ENCODE measurements at places on chromosomes 5 and 9. TPM values are rescaled to one million over a fixed set of nuclear protein-coding genes. Genes with fewer than 3 reads are reported as not detected.

Gene FABP6
- not detected for polyA plus RNA-seq

Gene PCDHA12
- polyA plus RNA-seq: 0.06 TPM

Gene PRRC2B
- 174 TPM for polyA plus RNA-seq

Gene SKIC3
- polyA plus RNA-seq: 58.1 TPM

- no peak for DNase-seq
Measured at GRCh38 chr9:37693260-37693659, 42.5 kb downstream of the FRMPD1 start.

DNA sequence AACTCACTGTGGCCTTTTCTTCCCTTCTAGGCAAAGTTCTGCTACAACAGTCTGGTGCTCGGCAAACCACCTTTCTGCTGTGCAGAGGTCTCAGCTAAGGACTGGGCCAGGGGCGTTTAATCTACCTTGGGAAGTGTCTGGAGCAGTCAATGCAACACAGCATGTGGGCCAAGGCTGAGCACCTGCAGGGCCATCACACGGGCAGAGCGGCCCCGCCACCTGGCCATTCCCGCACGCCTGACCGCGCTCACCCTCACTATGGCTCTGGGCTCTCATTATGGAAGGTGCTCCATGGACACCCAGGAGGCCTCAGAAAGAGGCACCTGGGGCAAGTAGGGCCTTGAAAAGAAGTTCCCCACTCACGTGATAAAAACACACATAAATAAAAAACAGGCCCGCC, 65.7 kb upstream of the TBC1D9B start:
- no peak for DNase-seq

DNA sequence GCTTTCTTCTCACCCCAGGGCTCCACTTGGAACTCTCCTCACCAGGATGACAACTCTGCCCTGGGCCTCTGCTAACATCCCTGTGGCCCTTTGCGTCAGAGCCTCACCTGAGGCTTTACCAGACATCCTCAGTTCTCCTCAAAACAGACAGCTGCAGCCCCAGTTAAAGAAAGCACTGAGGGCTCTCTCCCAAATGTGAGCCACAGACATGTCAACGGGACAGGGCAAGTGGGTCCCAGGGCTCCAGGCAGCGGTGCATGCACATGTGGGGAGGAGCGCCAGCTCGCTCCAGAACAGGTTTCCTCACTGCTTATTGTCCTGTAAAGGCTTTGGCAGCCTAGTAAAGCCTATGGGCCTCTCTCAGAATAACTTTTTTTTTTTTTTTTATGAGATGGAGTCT, 37.3 kb downstream of the IPPK start:
- DNase-seq: no peak

DNA sequence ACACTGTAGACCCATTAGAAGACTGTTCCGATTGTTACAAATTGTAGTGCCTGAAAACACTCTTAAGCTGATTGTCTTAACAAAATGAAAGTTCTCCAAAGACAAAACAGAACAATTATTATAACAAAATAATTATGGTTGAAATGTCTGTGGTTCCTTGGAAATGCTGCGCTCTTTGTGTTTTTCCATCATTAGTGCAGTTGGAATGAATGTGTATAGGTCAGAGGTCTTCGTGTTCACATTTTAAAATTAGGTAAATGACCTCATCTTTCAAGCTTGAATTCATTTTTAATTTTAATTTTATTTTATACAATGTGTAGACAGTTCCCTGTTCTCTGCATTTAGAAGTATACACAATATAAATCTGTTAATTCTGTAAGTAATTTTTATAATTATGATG, 56.7 kb upstream of the NXNL2 start:
- DNase-seq: no peak

DNA sequence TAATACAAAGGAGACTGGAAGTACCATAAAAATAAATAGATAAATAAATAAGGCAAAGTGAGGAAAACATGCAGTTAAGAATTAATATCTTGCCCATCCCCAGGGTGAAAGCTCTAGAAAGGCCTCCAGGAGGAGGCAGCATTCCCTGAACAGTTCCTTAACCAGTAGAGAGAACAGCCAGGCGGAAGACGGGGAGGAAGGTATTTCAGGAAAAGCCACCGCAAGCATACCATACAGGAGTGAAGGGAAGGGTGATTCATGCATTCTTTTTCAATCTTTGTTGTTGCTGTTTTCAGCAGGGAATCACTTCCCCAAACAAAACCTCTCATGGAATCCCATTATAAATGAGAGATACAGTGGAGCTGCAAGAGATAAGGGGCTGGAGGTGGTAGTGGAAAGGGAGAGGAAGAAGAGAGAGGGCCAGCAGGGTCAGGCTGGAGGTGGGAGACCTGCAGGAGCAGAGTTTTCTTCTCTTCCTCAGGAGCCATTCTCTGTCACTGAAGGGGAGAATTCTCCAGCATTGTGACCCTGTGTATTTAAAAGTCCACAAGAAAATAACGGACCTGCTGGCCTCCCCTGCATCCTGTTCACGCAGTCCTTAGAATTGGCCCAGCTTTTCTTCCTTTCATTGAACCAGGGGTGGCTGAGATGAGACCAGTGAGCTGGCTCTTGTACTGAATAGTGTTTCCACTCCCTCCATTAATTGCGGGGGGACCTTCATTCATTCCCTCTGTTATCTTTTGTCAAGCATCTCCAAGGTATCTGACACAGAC, 255.9 kb downstream of the FAM114A2 start:
- DNase-seq: no peak

DNA sequence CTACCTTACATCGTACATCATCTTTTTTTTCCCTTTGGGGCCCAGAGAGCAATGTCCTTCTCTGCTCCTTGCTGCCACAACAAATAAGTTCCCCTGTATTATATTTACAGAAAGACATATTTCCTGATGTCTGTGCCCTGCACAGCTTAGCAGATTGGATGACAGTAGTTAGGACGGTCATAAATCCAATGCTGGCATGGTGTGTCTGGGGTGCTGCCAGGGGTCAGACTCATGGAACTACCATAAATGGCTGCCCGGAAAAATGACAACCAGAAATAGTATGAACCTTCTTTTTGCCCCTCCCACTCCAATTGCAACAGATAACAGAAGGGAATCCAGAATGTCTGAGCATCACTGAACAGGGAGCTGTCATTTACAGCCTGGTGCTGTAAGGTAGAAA, 511.1 kb downstream of the PSAT1 start:
- no peak for DNase-seq

DNA sequence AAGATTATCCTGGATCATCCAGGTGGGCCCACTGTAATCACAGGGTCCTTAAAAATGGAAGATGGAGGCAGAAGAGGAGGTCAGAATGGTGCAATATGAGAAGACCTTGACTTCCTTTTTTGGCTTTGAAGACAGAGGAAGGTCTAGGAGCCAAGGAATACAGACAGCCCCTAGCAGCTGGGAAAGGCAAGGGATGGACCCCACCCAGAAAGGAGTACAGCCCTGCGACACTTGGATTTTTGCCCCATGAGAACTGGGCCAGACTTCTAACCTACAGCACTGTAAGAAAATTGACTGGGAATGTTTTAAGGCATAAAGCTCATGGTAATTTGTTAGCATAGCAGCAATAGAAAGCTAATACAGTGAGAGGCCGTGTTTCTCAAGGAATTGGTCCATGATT, 66.9 kb upstream of the LRRTM2 start:
- no peak for DNase-seq

- no peak for DNase-seq
Measured at GRCh38 chr9:71685394-71685793, 82.9 kb downstream of the CEMIP2 start.

DNA sequence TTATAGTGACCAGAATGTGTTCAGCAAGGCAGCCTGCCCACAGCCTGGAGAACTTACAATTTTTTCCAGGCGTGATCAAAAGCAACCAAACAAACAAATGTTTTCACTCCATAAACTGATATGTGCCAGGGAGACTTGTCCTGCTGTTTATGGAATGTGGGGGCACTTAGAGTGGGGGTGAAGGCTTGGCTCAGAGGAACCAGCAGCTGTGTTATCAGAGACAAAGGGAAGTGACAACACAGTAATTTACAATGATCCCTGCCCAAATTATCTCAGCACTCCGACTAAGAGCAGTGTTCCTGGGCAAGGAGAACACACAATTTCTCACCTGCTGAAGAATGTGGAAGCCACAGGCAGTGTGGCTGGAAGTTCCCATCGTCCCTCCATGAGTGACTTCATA, 429.1 kb upstream of the IRX4 start:
- DNase-seq: no peak

GRCh38 chr9:105144076-105144475, 100.4 kb upstream of the SLC44A1 start:
- no peak for DNase-seq

- no peak for DNase-seq
Measured at GRCh38 chr5:75192804-75193203, 43.9 kb downstream of the ANKRD31 start.

DNA sequence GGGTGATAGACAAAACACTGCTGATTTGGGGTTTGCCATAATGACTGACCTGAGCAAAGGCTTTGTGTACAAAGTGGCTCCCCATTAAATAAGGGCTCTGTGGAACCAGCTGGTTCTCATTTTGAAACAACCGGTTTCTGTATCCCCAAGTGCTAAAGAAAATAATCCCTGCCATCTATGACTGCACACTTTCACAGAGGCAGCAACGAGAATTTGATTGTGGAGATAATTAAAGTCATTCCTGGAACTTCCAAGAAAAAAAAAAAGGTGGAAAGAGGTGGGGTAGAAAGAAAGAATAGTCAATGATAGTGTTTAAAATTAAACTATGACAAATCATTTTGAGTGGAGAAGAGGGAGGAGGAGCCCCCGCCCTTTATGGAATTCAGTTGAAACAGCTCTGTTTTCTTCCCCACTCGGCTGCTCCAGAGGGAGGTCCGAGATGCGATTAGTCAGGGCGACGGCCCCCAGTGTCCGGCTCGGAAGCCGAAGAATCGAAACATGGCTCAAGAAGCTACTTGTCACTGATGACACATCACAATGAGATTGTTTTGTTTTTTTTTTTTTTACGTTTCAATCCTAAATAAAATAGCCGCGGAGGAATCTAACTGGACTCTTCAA, 38.4 kb downstream of the EBF1 start:
- no peak for DNase-seq

DNA sequence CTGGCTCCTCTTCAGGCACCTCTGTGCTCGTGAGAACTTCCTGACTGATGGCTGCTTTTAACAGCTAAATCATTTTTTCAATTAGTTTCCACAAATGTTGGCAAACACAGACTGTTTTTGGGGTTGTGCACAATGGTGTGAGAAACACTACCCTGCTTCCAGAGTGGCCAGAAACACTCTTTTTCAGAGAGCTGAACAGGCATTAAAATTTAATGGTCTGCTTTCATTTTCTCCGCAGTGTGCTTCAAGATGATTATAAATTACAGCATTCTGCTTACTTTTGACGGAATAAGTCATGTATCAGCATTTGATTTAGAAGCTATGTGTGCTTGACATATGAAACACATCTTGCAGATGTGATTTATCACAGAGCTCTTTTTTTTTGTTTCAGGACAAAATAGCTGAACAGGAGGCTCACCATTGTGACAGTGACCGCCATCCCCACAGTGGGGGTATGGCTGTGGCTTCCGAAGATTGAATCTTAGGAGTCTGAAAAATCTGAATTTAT, 454.5 kb upstream of the ZNF608 start:
- no peak for DNase-seq

GRCh38 chr5:172881691-172882370, 47.8 kb downstream of the ERGIC1 start:
- DNase-seq: no peak

DNA sequence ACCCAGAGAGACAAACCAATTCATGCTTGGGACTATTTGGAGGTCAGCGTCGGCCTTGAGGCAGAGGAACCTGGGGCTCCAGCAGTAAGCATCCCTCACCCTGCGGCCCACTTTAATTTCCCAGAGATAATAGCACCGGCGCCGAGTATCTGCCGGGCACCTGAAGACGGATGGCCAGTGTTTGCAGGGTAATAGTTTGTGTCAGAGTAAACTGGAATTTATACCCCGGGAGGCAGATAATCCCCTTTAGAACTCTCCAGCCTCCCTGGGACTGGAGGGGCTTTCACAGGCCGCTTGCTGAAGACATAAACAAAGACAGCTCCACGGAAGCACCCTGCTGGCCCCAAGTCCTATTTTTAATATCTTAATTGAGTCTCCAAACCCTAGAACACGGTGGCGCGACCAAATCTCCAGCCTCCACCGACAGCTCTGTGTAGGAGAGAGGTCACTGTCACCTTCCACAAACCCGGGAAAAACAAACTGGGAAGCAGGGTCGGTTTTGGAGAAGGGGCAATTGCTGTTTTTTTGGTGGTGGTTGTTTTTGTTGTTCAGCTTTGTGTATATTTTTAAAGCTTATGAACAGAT, 17.4 kb upstream of the FCN1 start:
- DNase-seq: no peak

GRCh38 chr9:116223926-116224325, 70.3 kb downstream of the PAPPA start:
- DNase-seq: no peak

Gene ANXA1
- polyA plus RNA-seq: 81.4 TPM

DNA sequence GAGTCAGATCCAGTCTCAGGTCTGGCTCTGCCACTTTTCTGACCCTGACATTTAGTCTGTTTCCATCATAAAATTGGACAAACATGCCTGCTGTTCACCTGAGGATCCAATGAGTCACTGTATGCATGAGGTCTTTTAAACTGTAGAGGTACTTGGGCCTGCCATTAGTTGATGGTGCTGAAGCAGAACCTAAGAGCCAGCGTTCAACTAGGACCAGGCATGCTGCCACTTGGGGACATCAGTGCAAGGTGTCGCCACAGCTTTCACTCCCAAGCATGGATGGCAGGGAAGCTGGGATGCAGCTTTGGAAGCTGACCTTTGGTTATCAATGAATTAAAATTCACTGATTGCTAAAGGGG, 37.1 kb downstream of the NEUROG1 start:
- DNase-seq: no peak

Gene PPIC
- polyA plus RNA-seq: 24.2 TPM

Gene PCDHGA11
- 3.0 TPM for polyA plus RNA-seq

GRCh38 chr9:35673132-35674024, at the start of gene CA9:
Gene CA9, plus strand, starts transcription at chr9:35673928. Its CDS starts 32 bp downstream, at chr9:35673960.
- no peak for DNase-seq
